ENCODE measurements at places on chromosomes 1 and 21.

DNA sequence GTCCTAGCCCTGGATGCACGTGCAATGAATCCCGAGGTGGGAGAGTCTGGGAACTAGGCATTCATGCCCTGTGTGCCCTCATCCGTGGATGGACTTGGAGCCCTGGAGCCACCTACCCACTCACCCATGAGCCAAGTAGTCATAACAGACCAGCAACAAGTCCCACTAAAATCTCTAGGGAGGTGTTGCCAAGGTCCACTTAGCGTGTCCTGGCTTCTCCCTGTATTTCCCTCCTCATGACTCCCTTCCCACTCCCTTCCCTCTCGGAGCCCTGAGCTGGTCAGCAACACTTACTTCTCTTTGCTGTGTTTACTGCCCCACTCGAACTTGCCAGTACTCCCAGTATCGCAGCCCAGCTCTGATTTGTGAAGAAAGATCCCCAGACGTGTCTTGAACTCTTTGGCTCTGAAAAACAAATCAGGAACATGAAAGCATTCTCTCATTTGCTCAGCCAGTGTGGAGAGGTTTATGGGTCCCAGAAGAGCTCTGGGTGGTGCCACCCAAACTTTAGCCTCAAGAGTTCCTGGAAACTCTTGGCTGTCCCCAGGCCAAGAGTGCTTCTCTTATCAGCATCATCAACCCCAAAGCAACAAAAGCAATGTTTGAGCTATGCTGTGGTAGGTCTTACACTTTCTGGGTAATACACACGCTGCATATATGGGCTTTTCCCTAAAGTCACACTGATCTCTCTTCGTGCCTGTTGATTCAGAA, 1.1 kb downstream of the RGS16 start:
- no peak for DNase-seq
- H3K27ac ChIP-seq: no peak overlapping the region
- H3K4me1 ChIP-seq: peaks cover 26% of the 10 kb centered on the region
- no peak overlapping the region for H3K4me3 ChIP-seq
- no peaks in the 10 kb centered on the region for H3K27me3 ChIP-seq
- no peaks in the 10 kb centered on the region for H3K36me3 ChIP-seq

- H3K27me3 ChIP-seq: no peaks in the 10 kb centered on the region
- H3K27ac ChIP-seq: no peak overlapping the region
- H3K4me1 ChIP-seq: peaks cover 8% of the 10 kb centered on the region
- H3K36me3 ChIP-seq: no peaks in the 10 kb centered on the region
- no peak for DNase-seq
These were observed 2.1 kb upstream of the KLHDC9 start for GRCh38 chr1:161096015-161096414.

- H3K27ac ChIP-seq: no peak overlapping the region
- no peak for DNase-seq
- no peak overlapping the region for H3K4me3 ChIP-seq
- peaks cover 33% of the 10 kb centered on the region for H3K4me1 ChIP-seq
- H3K36me3 ChIP-seq: no peaks in the 10 kb centered on the region
These were observed 426.7 kb upstream of the RUNX1 start for GRCh38 chr21:35475762-35476161.

DNA sequence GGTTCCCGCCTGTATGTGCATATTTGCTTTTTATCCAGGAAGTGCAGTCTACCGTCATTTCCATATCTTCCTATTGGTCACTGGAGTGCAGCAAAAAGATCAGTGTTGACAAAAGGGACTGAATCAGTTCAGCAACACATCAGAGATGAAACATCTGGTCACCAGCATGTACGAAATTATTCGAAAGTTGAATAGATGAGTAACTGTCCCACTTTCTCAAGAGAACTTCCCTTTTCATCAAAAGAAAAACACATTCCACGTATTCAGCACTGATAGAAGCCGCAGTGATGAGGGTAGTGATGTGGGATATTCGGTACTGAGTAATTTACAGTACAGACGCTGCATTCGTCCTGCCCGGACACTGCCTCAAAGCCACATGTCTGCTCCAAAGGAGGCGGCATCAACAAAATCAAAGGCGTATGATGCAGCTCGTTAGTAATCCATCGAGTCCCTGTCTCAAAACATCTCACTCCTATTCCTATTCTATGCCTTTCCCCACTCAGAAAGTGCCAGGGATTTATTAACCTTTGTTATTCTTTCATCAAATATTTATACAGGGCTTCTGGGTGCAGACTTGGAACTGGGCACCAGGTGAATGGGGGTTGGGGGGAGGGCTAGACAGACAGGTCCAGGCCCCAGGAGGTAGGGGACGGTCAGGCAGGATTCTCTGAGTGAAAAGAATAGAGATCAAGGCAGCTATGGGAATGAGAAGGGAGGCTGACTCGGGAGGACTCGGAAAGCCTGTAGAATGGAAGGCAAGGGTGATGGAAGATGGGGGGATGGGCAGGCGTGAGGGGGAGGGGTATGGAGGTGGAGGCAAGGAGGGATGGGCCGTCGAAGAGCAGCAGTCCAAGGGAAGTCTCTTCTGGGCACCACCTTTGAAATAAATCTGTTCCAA, 79.5 kb upstream of the SLC45A1 start:
- H3K4me3 ChIP-seq: no peak overlapping the region
- no peaks in the 10 kb centered on the region for H3K36me3 ChIP-seq
- H3K4me1 ChIP-seq: no peaks in the 10 kb centered on the region
- no peak for DNase-seq
- H3K27me3 ChIP-seq: no peaks in the 10 kb centered on the region

DNA sequence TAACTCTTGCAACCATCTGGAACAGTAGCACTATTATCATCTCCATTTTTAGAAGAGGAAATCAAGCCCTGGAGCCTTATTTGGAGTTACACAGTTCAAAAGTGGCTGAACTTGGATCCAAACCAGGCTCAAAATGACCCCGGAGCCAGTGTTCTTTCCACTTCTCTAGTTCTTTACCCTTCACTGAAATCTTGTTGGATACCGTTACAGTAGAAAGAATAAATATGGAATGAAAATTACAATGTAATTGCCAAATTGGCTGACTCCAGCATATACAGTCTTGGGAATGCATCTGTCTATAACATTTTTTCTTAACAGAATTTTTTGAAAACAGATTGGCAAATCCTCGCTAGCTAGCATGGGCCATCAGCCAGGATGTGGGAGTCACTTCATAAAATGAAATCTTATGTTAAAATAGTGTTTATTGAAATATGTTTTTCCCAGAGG, 261.4 kb downstream of the CTH start:
- H3K36me3 ChIP-seq: no peaks in the 10 kb centered on the region
- H3K4me3 ChIP-seq: no peak overlapping the region
- DNase-seq: no peak
- no peaks in the 10 kb centered on the region for H3K4me1 ChIP-seq
- H3K27ac ChIP-seq: no peak overlapping the region
- H3K27me3 ChIP-seq: no peaks in the 10 kb centered on the region

GRCh38 chr21:34933609-34934335, 115.3 kb downstream of the RUNX1 start:
- H3K4me1 ChIP-seq: peaks cover 81% of the 10 kb centered on the region
- no peak for DNase-seq
- peak overlapping the region; percentile 32 for H3K27ac ChIP-seq
- H3K36me3 ChIP-seq: no peaks in the 10 kb centered on the region

GRCh38 chr21:33696465-33696864, 54.2 kb downstream of the ITSN1 start:
- DNase-seq: no peak
- no peaks in the 10 kb centered on the region for H3K4me1 ChIP-seq
- H3K27ac ChIP-seq: no peak overlapping the region
- H3K27me3 ChIP-seq: no peaks in the 10 kb centered on the region
- no peak overlapping the region for H3K4me3 ChIP-seq
- no peaks in the 10 kb centered on the region for H3K36me3 ChIP-seq

DNA sequence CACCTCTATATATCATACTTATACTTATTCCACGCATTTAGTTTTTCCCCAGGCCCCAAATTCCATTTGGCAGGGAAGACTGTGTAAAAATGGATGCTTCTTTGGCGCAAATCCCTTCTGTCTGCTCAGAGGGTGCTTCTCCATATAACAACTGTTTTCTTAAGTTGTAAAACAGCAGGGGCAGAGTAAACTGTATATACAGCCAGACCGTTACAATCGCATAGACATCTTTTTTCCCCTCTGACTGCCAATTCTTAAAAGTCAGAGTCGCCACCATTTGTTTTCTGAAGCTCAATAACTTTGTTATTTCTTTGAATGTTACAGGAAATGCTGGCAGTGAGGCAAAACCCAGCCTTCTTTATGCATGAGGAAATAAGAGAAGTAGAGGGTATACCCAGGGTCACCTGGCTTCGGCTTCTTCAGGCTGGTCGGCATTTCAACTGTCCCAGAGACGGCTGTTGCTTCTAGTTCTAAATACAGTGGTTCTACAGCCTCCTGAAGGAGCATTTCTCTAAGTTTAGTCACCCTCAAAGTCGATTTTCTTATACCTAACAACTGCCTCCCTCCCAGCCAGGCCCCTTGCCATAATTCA, 188.4 kb downstream of the CLIC6 start:
- H3K4me3 ChIP-seq: no peak overlapping the region
- no peaks in the 10 kb centered on the region for H3K4me1 ChIP-seq
- no peak overlapping the region for H3K27ac ChIP-seq
- H3K27me3 ChIP-seq: no peaks in the 10 kb centered on the region
- peaks cover 45% of the 10 kb centered on the region for H3K36me3 ChIP-seq

DNA sequence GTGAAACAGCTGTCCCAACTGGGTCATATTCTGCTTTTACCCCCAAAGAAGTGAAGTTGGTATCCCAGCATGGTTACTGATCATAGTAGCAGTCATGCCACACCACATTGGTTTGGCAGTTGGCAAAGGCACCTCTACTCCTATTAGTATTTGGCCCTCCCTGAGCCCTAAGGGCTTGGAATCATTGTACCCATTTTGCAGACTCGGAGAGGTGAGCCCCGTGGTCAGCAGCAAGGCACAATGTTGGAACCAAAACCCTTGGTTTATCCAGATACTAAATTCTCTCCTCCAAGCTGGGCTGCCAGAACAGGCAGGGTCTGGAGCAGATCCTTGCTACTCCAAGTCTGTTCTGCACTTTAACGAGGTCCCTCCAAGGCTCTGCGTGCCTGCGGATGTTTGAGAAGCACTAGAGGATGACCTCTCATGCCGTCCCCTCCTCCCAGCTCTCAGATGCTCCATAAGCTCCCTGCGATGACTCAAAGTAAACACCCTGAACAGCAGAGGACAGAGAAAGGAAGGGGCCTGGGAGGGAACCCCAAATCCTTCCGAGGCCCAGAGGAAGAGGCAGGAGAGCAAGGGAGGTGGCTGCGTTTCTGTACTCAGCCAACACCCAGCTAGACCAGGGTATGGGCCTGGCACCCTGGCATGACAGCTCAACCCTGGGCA, 89.3 kb downstream of the PAX7 start:
- no peaks in the 10 kb centered on the region for H3K36me3 ChIP-seq
- no peak overlapping the region for H3K4me3 ChIP-seq
- no peak for DNase-seq

DNA sequence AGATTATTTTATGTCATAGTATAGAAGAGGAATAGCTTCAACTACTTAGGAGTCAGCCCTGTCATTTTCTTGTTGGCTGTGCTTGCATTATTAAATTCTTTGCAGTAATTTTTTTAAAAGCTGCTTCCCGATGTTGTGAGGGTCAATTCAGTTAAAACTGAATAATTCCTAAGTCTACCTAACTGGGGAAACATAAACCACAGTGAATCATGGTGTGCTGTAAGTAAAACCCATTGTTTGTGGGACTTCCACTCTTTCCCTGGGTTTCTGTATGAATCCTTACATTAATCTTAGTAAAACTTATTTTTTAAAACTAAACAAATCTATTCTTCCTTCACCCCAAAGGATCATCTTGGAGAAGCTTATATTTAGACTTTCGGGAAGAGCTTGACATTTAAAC, 4.4 kb downstream of the SUCO start:
- H3K4me1 ChIP-seq: peaks cover 66% of the 10 kb centered on the region
- H3K36me3 ChIP-seq: no peaks in the 10 kb centered on the region
- H3K27me3 ChIP-seq: no peaks in the 10 kb centered on the region
- H3K4me3 ChIP-seq: no peak overlapping the region
- no peak for DNase-seq

- H3K36me3 ChIP-seq: no peaks in the 10 kb centered on the region
- no peaks in the 10 kb centered on the region for H3K27me3 ChIP-seq
- no peak overlapping the region for H3K27ac ChIP-seq
- no peak overlapping the region for H3K4me3 ChIP-seq
- no peaks in the 10 kb centered on the region for H3K4me1 ChIP-seq
These were observed 62.1 kb downstream of the PLPPR4 start for GRCh38 chr1:99326215-99326949.

DNA sequence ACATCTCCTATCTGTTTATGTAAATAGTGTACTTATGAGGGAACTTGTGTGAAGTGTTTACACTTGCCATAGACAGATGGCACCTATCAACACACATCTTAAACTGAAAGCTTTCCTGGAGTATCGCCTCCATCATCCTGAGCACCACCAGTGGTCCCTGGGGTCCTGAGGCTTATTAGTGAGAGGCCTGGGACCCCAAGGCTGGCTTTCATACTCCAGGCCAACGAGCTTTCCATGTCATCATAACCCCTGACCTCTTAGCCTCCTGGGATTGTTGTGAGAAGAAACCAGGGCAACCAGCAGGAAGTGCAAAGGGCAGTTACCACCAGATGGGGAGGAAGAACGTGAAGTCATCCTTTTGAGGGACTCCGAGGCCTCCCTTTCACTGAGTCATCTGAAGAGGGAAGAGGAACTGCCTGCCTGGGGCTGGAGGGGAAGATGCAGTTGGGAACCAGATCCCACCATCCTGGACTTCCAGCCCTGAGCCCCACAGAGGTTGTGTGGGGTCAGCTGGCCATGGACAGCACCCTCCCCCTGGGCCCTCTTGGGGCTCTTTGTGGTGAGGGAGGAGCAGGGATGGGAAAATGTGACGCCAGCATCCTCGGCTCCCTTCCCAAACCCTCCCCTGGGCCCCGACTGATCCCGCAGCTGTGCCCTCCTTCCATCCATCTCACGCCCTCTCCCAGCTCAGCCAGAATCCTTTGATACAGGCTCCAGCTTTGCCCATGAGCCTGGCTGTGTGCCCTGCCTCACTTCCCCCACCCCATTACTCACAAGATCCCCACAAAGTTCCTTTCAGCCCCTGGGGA, 5.8 kb downstream of the INKA2 start:
- H3K27ac ChIP-seq: no peak overlapping the region
- no peak overlapping the region for H3K4me3 ChIP-seq
- H3K4me1 ChIP-seq: peaks cover 9% of the 10 kb centered on the region
- DNase-seq: no peak
- H3K36me3 ChIP-seq: no peaks in the 10 kb centered on the region

DNA sequence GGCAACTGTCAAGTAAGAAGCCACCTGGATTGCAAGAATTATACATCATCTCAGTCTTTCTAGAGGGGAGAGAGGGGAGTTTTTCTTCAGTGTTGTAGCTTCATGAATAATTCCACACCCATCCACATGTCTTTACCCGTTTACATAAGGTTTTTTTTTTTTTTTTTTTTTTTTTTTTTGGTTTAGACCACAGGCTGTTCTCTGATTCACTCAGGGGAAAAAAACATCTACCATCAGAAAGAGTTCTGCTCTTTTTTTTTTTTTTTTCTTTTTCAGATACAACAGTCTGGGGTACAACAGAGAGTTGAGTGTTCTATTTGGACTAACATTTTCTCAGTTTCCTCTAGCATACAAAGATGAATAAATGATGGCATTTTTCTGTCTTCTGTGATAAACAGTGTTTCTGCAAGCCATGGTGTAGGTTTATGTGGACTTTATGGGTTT, 4.9 kb upstream of the KIF14 start:
- no peak overlapping the region for H3K4me3 ChIP-seq
- no peak for DNase-seq
- H3K36me3 ChIP-seq: no peaks in the 10 kb centered on the region
- H3K27ac ChIP-seq: no peak overlapping the region
